ENCODE measurements at places on chromosomes 6 and 20. TPM values are rescaled to one million over a fixed set of nuclear protein-coding genes. Genes with fewer than 3 reads are reported as not detected.

The TCP11 gene
- total RNA-seq: not detected

- DNase-seq: no peak
Observed at GRCh38 chr6:146670161-146670560, 71.4 kb downstream of the ADGB start.

- no peak for DNase-seq
Observed at GRCh38 chr6:8194490-8194889, 92.1 kb upstream of the EEF1E1 start.

DNA sequence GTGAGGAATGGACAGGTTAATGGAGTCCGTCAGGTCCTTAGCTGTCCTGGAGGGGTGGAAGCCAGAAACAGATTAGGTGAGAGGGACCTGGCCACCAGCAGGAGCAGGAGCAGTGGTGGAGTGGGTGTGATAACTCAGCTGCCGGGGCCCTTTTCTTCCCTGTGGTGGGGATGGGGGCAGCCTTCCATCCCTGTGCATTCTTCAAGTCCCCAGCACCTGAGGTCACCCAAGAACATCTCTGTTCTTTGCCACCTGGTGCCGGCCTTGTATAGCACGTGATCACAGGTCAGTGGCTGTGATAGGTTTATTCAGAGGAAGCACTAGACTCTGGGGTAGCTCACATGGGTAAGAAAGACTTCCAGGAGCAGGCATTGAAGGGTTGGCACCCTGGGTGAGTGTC lies 16.6 kb downstream of the ERGIC3 start:
- DNase-seq: no peak

DNA sequence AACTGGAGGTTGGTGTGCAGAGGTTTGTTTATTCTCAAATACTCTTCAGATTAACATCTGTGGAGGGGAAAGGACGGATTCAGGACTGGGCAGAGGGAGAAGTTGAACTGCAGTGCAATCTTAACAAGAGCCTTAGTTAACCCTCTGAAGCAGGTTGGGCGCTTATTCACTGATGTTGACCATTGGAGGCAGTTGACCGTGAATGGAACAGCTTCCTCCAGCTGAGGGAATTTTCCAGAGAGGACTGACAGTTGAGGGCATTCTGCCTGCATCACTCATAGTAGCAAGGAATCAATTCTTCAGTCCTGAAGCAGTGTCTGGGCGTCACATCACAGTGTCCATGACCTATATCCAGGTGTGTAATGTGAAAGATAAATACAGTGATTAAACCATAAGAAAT lies 80.9 kb downstream of the PLCB4 start:
- DNase-seq: no peak

Measured in H4 (cell line).